Parietal lobe (tissue), 2 donors: ENCODE measurements at places on chromosomes 5 and 9. TPM values are rescaled to one million over a fixed set of nuclear protein-coding genes. Genes with fewer than 3 reads are reported as not detected.

ENHO gene
- total RNA-seq, result 27.5 TPM

PCDHGB6 gene
- 35.4 TPM for total RNA-seq

NPR3 gene
- total RNA-seq, result 13.1 TPM

FAM219A gene
- total RNA-seq, result 35.4 TPM

GM2A gene
- total RNA-seq, result 8.5 TPM

SPINK1 gene
- total RNA-seq, result not detected

TEX48 gene
- not detected for total RNA-seq

BARX1 gene
- total RNA-seq, result not detected
